Urinary bladder (tissue), 4 donors: ENCODE measurements at places on chromosomes 6 and 20. TPM values are rescaled to one million over a fixed set of nuclear protein-coding genes. Genes with fewer than 3 reads are reported as not detected.

MICA gene
- polyA plus RNA-seq: 23.8 TPM

SMOC2 gene
- polyA plus RNA-seq: 176 TPM

RPP21 gene
- 147 TPM for polyA plus RNA-seq

- no peak for DNase-seq
These were observed 2.9 kb upstream of the ZBTB46 start for GRCh38 chr20:63833776-63834490.

GRCh38 chr6:121086876-121087275 is 247.4 kb downstream of the TBC1D32 start:
- no peak for DNase-seq

- no peak for DNase-seq
These were observed 2.0 kb downstream of the TTLL9 start for GRCh38 chr20:31872406-31872805.

GRCh38 chr6:166713434-166714186 is 86.6 kb upstream of the RPS6KA2 start:
- no peak for DNase-seq

DNA sequence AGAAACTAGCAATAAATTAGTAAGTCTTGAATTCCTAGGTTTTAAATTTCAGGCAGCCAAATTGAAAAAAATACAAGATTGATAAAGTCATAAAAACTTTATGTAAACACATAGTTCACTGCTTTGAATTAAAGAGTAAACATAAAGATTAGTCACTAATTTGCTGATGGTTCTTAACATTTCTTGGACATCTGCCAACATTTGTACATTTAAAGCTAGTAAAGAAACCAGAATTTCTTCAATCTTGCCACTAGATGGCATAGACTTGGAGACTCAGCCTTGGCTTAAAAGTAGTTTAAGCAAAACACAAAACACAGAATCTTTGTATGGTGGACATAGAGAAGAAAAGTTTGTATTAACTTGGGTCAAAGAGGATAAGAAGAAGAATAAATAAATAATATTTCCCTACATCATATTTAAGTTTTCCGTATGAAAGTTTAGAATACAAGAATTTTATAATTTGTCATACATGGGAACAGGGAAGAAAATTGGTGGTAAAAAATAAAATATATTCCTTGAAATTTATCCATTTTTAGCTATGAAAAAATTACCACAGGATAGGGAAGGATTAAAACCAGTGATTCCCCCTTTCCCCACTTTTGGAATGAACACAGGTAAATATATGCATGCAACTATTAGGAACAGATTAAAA is 41.7 kb upstream of the FAM135A start:
- peak; percentile 41 for DNase-seq

- no peak for DNase-seq
These were observed 105.7 kb downstream of the ASXL1 start for GRCh38 chr20:32463642-32464400.

DNA sequence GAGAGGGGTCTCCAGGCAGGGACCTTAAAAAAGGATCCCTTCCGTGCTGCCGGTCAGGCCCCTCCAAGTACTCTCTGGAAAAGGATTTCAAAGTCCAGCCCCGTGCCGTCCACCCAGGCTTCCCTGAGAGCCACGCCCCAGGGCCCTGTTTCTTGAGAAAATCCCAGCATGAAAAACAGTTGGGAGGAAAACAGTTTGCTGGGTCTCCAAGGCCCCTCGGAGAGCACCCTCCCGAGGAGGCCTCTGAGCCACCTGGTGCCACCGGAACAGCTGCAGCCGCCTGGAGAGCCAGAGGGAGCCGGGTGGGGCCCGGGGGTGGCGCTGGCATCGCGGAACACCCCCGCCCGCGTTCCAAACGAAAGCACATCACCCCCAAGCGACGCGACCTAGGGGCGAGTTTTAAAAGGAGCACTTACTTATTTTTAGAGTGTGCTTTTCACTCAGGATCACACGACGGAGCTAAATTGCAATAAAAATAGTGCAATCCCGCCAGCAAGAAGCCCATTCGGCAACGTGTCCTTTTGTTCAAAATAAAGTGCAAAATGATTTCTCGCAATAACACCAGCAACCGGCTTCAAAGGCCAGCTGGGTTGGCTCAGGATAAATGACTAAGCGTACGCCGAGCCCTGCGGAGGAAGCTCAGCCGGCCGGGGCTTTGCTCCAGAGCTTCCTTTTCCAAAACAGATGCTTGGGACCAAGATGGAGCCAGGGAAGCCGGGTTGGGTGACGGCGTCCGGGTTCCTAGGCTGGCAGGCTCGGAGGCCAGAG is 64.2 kb downstream of the YTHDF1 start:
- DNase-seq: no peak

DNA sequence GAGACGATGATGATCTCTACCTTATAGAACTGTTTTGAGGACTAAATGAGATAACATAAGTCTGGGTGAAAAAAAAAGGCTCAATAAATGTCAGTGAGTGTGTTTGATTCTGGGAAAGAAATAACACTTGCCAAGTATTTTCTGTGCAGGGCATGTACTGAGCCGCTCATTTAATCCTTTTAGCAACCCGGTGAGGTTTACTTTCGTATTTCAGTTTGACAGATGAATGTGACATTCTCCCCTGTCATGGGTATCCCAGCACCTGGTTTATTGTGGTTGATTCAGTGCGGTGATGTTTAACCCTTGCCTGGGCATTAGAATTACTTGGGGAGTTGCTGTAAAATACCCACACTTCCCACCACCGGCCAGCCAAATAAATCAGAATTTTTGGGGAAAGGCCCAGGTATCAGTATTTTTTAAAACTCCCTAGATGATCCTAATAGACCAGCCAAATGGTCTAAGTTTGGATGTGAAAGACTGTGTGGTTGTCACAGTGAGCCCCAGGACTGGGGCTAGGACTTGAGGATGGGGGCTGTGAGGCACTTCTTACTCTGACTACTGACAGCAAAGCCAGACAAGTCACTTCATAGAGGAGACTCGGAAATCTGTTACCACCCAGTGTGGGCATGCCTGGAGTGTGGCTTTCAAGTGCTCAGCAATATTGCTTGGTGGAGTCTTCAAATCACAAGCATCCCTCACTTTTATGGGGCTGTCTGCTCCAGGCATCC is 100.2 kb upstream of the KCNG1 start:
- no peak for DNase-seq
